ENCODE measurements at places on chromosomes 4 and X.

DNA sequence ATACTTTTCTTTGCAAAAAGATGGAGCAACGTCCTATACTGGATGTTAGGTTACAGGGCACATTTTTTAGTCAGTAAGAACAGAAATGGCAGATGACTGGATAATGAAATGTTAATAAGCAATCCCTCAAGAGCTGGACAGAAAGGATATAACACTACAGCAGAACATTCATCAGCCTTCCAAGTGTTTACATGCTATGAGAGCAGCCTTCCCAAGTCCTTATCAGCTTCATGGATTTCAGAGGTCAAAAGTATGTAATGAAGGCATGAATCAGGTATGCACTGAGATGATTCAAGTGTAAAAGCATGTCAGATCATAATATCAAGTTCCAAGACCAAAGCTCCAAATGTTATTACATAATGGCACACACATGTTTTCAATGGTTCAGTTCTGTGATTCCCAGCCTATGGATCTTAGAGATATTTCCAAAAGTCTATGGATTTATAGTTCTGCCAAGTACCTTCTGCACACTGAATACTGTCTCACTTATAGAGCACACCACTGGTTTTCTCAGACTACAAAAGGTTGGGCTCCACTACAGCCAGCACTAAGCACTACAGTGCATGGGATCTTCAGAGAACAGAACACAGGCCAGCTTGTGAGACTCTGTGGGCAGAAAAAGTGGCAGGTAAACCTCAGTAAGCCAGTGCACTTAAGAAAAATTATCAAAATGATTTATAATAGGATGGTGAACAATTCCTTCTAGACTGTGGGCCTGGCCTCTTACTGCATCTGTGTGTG is 49.2 kb downstream of the GPC4 start:
- DNase-seq, result no peak

GRCh38 chr4:118005883-118006282 is 28.4 kb upstream of the NDST3 start:
- no peak for DNase-seq

- peak; percentile 72 for DNase-seq
Measured at GRCh38 chr4:39308611-39309010, 57.6 kb downstream of the RFC1 start.

- DNase-seq, result peak; percentile 56
Measured at GRCh38 chr4:68373513-68373912, 23.6 kb upstream of the YTHDC1 start.

GRCh38 chr4:74456056-74456744 is 11.3 kb downstream of the AREG start:
- no peak for DNase-seq

DNA sequence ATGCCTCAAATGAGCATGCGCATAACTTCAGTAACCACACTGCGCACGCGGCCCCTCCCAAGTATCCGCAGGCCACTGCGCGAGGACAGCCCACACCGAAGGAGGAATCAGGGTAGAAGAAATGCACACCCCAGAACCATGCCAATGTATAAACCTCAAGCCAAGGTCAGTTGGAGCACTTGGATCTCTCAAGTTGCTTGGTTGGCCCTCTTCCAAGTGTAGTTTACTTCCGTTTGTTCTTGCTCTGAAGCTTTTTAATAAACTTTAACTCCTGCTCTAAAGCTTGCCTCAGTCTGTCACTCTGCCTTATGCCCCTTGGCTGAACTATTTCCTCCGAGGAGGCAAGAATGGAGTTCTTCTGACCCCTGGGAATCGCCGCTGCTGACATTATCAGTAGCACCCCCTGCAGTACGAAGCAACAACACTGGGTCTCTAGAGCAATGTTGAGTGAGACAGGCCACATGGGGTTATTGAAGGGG is 22.0 kb upstream of the SPINK2 start:
- DNase-seq, result no peak

GRCh38 chr4:105158837-105159236 is 12.2 kb downstream of the TET2 start:
- no peak for DNase-seq

- DNase-seq, result no peak
Measured at GRCh38 chrX:65609237-65609636, 58.2 kb upstream of the MSN start.

DNA sequence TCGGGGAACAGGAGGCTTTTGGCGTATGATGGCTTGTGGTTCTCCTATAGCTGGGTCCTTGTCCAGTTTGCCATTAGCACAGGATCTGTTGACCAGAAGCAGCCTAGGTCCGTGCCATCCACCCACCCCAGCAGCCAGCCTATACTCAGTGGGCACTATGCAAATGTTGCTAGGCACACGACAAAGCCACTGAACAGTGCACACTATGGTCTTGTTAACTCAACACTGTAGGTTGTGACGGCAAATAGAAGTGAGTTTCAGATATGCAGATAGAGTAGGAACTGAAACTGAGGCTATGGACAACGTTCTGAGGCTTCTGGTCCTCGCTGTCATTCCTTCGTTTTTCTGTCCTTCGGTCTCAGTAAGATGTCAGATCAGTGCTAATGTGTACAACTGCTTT is 541.3 kb upstream of the TENM3 start:
- no peak for DNase-seq

- DNase-seq, result no peak
Measured at GRCh38 chr4:30610361-30610760, 109.8 kb upstream of the PCDH7 start.

GRCh38 chr4:87188048-87188447 is 32.4 kb downstream of the KLHL8 start:
- peak; percentile 27 for DNase-seq

GRCh38 chrX:40402831-40403533 is 177.8 kb upstream of the ATP6AP2 start:
- peak; percentile 8 for DNase-seq

- DNase-seq, result peak; percentile 60
Measured at GRCh38 chr4:184265546-184266351, 48.1 kb upstream of the ENPP6 start.

DNA sequence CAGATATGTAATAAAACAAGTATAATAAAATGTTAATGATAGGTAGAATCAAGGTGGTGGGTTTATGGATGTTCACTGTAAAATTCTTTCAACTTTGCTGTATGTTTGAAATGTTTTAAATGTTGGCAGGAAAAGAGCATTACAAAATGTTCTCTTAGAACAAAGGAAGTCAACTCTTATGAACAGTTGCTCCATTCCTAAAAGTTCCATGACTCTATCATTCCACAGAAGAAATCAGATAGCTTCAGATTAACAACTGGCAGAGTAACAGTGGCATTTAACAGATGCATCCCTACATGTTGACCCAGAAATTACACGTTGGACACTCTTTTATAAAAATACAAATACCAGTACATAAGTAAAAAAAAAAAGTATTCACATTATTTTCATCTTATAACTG is 2023.7 kb downstream of the ARAP2 start:
- DNase-seq, result peak; percentile 72

DNA sequence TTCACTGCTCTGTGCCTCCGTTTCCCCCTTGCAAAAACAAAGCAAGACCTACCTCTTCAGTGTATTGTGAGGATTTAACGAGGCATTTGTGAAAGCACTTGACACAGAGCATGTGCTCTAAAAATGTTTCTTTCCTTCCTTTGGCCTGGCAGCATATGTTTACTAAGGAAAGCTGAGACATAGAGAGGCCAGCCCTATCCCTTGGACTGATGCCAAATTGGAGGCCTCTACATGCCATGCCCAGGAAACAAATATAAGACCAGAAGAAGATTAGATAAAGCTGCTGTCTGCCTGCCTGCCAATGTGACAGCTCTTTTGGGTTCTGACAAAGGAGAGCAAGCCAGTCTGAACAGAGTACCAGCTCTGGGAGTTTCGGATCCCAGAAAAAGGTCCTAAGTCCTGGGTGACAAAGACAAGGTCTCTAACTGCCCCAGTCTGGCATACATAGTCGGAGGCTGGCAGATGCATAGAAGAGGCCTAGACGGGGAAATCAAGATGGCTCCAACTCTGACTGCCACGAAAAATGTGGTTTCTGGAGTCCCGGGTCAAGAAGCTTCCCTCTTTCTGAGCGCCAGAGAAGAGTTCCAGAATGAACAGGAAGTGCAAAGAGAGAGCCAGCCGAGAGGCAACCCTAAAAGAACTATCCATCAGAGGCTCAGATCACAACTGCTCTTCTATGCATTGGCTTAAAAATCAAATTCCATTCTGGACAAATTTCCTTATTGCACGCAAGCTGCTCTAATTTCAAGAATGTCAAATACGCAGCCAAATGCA is 25.8 kb downstream of the OTUD6A start:
- DNase-seq, result peak; percentile 9

GRCh38 chrX:102345916-102346315 is 93.9 kb downstream of the NXF2B start:
- peak; percentile 22 for DNase-seq

DNA sequence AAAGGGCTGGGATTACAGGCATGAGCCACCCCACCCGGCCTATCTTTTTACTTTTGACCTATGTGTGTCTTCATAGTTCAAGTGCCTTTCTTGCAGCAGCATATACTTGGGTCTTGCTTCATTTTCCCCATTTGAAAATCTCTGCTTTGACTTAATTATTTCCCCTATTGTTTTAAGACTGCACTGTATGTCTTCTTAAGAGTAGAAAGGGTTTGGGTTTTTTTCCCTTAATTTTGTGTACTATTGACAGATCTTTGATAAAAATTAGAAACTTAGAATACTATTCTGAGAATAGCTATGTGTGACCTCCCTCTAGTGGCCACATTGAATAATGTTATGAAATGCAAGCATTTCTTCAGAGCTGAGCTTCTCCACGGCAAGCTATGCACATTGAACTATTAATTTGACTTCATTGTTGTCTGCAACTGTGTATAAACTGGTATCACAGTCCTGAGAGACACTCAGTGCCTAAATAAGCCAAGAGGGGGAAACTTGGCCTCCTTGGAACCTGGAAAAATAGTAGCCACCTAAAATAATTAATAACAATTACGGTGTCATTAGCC is 8.7 kb upstream of the SLC25A4 start:
- peak; percentile 44 for DNase-seq

DNA sequence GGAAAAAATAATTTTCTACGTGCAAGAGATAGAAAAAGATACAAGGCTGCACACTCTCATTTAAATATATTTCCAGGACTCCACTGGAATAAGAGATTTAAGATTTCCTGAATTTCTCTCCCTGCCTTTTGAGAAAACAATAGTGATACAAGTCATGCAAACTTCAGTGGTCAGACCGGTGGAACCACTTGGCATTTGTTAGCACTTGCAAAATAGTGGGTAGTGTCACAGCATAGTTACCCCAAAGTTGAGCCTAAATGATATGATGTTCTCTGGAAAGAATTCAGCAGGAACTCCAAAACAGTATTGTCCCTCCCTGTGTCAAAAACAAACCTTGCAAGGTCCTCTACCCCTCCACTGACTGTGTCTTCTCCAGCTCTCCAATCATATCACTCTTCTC is 102.3 kb downstream of the ANKRD50 start:
- DNase-seq, result no peak
